SW480 (cell line): ENCODE measurements at places on chromosomes 4 and X.

DNA sequence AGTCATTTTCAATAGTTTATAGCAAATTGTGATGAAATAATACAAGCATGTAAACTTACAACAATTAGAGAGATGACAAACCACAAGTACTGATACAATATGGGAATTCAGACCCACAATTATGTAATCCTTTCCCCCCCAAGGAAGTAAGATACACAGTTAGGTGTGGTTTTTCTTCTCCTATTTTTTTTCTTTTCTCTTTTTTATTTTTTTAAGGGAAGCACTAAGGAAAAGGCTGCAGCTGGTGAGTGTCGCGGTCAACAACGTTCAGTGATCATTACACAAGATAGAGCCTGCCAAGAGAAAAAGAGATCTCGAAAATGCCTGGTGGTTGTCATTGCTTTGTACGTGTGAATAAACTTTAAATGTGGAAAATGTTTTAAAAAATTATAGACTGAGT, 9.8 kb downstream of the NDNF start:
- no peak for DNase-seq

GRCh38 chrX:155745792-155746191, 133.0 kb upstream of the TMLHE start:
- peak; percentile 22 for DNase-seq

GRCh38 chrX:66167431-66167830, 3.4 kb downstream of the HEPH start:
- DNase-seq = no peak

- DNase-seq = no peak
Observed at GRCh38 chr4:154010371-154010770, 221.5 kb upstream of the SFRP2 start.

DNA sequence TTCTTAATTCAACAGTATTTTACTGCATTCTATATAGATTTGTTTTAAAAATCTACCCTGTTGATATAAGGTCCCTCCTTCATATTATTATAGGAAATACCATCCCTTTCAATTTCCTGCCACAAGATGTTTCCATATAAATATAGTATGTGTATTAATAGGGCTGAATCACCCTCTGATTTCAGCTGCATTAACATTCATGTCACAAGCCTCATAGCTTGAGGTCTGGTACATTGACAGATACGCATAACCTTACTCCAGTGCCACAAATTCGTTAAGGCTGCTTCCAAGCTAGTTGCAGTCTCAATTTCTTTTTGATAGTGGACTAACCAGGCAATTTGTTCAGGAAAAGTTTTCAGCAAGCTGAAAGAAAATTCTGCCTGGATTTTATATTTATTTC, 128.4 kb downstream of the KLHL34 start:
- no peak for DNase-seq

GRCh38 chr4:138674209-138674608, 341.4 kb upstream of the NOCT start:
- DNase-seq = no peak

DNA sequence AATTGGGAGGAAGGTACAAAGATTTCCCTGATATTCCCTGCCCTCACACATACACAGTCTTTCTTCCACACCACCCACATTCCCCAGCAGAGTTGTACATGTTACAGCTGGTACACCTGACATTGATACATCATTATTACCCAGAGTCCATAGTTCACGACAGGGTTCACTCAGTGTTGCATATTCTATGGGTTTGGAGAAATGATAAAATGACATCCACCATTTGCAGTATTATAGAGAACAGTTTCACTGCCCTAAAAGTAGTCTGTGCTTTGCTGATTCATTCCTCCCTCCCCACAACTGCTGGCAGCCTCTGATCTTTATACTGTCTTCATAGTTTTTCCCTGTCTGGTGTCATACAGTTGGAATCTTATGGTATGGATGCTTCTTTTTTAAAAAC, 15.0 kb downstream of the AGA start:
- no peak for DNase-seq

DNA sequence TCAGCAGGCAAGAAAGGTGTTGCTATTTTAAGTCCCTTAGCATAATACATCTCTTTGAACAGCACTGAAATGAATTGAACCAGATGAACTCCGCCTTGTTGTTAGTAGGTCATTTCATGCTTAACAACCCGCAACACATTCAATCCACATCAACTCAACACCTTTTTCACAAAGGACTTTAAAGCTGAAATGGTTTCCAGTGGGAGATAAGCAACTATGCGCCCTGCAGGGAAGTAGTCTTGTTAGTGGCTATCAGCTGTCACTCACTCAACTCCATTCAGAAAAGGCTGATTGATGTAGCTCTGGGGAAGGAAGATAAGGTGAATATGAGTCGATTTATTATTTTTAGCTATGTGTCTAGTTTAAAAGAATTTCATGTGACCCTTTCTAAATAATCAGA, 46.0 kb downstream of the ATP8A1 start:
- no peak for DNase-seq

DNA sequence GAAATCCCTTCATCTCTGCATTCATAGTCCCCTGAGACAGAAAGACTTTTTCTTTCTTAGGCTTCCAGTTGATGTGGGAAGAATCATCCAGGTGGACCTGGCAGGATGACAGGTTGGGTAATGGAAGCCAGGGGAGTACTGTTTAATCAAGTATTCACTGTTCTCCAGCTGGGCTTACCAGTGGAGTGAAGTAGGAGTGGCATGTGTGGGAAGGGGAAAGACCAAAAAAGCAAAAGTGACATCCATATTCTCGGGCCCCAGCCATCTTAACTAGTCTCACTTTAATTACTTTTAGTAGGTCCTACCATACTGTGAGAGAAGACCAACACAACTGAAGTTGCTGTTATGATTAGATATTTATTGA, 18.5 kb downstream of the VSIG4 start:
- DNase-seq = no peak

- DNase-seq = no peak
Observed at GRCh38 chr4:99383399-99383798, 30.9 kb upstream of the ADH1C start.

DNA sequence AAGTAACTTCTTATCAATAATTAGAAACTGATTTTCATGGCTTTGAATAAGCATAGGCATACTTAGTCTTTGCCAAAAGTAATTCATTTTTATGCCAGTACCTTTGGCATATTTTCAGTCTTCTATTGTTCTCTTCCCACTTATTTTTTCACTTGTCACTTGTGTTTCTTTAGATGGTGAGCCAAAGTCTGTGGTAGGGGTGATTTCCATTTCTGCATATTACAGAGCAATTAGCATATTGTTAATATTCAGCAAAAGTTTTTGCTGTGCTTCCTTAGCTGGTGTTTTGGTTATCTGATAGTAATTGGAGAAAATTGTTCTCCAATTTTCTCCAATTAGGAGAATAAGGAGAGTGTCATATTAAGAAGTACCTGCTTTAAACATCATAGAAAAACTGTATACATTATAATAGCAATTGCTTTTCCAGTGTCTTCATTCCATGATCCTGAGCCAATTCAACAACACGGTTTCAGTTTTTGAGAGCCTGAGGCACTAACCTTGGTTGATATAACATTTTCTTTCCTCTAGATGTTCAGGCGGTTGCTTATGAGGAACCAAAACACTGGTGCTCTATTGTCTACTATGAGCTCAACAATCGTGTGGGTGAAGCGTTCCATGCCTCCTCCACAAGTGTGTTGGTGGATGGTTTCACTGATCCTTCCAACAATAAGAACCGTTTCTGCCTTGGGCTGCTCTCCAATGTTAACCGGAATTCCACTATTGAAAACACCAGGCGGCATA, 64.7 kb downstream of the SMAD1 start:
- DNase-seq = no peak

GRCh38 chrX:22648281-22648680, 351.5 kb upstream of the DDX53 start:
- no peak for DNase-seq

- peak; percentile 76 for DNase-seq
Observed at GRCh38 chr4:74671080-74671698, 123.1 kb downstream of the BTC start.

GRCh38 chrX:151513472-151513871, 50.0 kb upstream of the PASD1 start:
- no peak for DNase-seq

DNA sequence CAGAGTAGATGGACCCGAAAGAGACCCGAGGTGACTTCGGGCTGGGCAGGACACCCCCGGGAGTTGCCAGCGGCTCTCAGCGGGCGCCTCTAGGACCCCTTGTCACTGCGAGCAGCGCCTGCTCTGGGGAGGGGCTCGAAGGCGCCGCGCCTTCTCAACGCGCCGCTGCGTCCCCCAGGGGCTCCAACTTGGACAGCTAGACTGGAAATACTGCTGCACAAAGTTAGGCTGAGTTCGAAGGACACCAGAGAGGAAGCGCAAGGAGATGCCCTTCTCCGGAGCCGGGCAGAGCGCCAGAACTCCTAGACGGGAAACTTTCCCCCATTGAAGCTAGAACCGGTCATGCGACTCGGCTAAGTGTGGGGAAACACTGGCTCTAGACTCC, 493 bp upstream of the KCNIP4 start:
- DNase-seq = no peak

DNA sequence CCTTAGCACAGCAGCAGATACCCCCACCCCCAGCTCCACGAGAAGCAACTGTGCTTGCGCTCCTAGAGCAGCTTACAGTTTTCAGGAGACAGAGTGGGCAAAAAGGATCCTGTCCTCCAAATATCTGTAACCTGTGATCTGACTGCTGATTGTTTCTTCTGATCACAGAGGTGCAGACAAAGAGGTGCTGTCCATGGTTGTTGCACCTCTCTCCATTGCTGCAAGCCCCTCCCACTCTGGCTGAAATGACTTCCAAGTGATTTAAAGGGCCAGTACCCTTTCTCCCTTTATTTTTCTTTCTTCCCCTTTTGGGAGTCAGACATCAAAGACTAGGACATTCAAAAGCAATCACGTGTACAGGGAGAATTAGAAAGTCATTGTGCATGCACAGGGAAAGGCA, 205.3 kb upstream of the GEMIN8 start:
- DNase-seq = no peak

DNA sequence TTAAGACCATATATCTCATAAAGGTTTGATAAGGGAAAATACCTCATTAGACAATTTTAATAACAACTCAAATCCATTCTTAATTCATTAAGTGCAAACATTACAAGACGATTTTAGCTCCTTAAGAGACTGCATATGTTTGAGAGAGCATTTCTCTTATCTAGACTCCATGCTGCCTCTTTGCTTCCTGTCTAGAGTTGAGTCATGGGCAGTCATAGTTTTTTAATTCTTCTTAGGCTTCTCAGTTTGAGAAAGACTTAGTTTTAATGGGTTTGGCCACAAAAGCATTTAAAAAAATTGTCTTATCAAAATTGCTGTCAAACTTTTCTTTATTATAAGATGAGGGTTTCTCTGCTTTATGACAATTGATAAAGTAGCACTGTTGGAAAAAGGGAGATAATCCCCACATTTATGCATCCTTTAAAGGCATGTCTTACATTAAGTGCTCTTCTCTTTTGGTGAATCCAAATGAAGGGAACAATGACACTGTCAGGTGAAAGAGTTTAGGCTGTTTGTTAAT, 713.4 kb downstream of the PCDH18 start:
- no peak for DNase-seq

GRCh38 chr4:35534962-35535361, 709.4 kb downstream of the ARAP2 start:
- no peak for DNase-seq

GRCh38 chr4:142121448-142122350, 485.3 kb downstream of the IL15 start:
- no peak for DNase-seq

DNA sequence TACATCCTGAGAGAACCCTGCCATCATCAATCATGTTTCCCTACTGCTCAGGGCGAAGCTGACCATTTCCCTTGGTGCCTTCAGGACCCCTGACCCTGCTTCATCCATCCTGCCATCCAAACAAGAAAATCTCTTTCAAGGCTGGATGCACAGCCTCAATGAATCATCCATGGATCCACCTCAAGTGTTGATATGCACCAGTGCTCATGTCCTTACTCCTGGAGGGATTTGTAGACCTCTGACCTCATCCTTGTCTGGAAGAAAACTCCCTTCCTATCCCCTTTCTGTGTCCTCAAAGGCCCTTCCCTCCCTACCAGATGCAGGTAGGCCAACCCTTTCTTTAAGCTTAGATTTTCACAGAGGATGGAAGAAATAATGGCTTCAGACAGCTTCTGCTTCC, 24.6 kb downstream of the BEX3 start:
- DNase-seq = no peak

- DNase-seq = peak; percentile 18
Observed at GRCh38 chr4:55545151-55545550, 1.6 kb downstream of the CLOCK start.

- peak; percentile 91 for DNase-seq
Observed at GRCh38 chrX:134807039-134807729, 148.9 kb upstream of the PLAC1 start.

DNA sequence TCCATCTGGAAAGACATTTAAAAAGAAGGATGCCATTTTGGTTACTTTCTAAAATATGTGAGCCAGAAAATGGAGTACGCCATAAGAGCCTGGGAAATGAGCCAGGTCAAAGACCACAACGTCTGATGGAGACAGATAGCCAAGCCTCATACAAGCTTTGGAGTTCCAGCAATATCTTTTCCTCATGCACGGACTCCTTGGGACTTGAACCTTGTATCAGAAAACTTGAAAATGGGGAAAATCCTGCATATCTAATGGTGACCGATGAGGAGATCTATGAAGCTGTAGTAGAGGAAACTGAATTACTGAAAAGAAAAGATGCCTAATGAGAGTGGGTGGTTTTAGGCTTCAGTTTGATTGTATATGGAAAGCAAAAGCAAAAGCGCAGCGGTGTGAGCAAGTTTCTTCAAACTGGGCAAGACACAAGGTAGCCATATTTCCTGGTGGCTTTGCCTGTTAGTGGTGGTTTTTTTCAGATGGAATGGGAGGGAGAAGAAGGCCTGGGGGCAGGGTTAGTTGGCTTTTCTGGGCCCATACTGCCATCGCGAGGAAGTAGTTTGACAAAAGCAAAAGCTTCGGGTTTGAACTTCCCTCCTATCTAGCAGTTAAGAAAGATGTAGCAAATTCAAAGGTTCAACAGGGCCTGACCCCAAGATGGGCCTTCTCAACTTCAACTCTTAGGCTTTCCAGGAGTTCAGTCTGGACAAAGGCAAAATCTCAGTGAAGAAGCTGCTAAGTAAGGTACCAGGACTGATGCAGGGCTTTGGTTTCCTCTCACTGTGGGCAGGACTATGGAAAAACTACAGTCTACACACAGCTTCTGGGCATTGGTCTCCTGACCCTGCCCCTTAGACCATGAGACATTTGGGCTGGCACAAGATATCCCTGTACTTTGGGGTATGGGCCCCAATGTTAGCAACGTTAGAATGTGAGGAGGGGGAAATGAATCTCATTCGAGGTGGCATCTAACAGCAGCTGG, 210.0 kb upstream of the STK26 start:
- no peak for DNase-seq

- DNase-seq = no peak
Observed at GRCh38 chr4:3719836-3720235, 46.3 kb upstream of the ADRA2C start.

GRCh38 chrX:7263330-7263729, 115.4 kb upstream of the PUDP start:
- DNase-seq = no peak

- no peak for DNase-seq
Observed at GRCh38 chrX:54482839-54483593, 13.0 kb downstream of the FGD1 start.

GRCh38 chrX:54496517-54496852, 451 bp upstream of the FGD1 start:
- no peak for DNase-seq
